ENCODE measurements at places on chromosomes 3 and 15. TPM values are rescaled to one million over a fixed set of nuclear protein-coding genes. Genes with fewer than 3 reads are reported as not detected.

- DNase-seq: no peak
Measured at GRCh38 chr3:58581328-58582091, 4.3 kb upstream of the FAM107A start.

DNA sequence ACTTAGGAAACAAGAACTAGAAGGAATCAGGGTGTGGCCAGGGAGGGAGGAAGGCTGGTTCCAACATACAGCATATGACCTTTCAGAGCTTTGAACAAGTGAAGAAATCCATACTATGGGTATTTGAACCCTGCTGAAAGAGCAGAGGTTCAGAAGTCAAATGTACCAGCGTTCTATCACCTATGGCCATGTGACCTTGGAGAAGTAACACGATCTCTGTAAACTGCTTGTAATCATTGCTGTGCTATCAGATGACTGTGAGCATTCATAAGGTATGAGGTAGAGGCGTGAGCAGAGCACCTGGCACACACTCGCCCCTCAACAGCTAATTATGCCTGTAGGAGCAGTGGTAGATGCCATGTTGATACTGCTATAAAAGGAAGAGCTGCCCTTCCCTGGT lies 55.2 kb downstream of the KLHL6 start:
- no peak for DNase-seq

DNA sequence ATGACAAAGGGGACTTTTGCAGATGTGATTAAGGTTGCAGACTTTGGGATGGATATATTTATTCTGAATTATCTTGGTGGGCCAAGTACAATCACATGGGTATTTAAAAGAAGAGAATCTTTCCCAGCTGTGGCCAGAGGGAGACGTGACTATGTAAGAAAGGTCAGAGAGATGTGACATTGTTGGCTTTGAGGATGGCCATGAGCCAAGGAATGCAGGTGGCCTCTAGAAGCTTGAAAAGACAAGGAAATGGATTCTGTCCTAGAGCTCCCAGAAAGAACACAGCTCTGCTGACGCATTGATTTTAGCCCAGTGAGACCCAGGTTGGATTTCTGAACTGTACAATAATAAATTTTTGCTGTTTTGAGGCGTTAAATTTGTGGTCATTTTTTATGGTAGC lies 616.0 kb upstream of the TBL1XR1 start:
- peak; percentile 48 for DNase-seq

The ZPLD1 gene
- 0.22 TPM for total RNA-seq

DNA sequence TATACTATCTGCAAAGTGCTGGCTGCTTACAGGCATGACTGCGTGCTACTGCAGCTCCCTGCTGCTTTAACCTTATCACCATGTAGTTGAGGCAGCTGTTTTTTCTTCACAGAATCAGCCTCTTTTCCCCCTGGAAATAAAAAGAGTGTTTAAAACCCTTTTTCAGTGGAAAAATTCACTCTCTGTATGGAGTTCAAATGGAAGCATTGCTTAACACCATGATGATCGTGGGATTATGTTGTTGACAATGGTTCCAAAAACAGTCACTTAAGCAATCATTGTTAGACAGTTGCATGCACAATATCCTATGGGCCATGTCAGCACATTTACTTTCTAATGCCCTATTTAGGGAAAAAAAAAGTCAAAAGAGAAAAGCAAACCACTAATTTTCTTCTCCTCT lies 536.4 kb downstream of the UNC13C start:
- DNase-seq: no peak

DNA sequence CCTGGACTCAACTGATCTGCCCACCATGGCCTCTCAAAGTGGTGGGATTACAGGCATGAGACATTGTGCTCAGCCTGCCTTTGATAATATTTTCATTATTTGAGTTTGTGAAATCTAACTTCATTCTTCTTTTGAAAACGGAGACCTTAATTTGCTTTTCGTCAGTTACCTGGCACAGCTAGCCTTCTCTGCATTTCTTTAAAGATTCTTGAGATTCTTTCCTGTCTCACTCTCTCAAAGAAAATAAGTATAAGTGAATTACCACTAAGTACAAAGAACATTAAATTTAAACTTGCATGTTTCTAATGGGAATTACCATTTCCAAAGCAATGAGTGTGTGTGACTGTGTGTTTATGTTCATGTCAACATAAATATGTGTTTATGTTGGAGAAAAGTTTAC lies 187.9 kb downstream of the NFKBIZ start:
- DNase-seq: no peak
